SW 1271 (cell line): ENCODE measurements at places on chromosomes 16 and 17.

DNA sequence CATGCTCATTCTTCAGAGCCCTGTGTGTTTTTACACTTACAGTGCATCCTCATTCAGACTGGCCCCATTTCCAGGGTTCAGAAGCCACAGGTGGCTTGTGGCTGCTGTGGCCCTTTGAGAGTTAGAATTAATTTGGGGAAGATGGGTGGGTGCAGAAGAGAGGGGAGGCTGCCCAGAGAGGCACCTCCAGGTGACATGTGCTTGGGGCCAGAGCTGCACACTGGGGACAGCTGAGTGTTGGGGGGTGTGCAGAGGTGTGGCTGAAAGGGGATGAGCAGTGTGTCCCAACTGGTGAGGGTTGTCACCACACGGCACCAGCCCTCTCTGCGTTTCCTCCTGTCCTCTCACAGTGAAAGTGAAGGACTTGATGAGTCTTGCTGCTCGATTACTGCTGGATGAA, 6.9 kb upstream of the EIF1 start:
- DNase-seq = no peak

GRCh38 chr17:48612854-48613691, 2.0 kb downstream of the HOXB8 start:
- DNase-seq = peak; percentile 34

GRCh38 chr16:8806272-8806983, 8.8 kb downstream of the PMM2 start:
- no peak for DNase-seq

DNA sequence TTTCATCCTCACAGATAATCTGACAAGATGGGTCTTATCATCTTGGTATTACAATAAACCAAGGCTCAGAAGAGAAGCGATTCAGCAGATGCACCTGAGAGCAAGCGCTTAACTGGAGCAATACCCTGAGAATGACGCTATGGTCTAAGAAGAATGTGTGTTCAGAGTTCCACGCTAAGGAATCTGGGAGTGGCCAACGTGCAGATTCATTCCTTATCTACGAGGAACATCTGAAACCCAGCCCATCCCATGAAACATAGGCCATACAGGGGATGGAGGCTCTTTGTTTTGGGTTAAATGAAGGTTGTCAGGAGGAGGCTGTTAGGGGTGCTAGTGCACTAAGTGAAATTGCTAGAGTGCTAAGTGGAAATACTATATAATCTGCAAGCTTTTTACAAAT, 28.5 kb upstream of the KDM8 start:
- no peak for DNase-seq

DNA sequence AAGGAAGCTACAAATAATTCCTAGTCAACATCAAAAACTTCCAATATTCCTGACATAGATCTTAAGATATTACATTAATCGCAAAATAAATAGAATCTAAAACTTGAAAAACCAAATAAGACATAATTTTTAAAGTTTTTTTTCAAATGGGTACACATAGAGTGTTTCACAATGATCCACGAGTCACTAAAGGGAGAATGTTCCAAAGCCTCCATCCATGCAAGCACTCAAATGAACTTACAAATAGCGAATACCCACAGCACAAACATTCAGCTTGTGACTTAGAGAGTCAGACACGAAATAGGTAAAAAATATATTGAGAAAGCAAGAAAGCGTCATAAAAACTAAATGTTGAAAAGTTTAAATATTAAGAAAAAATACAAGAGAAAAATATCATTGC, 65.7 kb downstream of the CEP112 start:
- no peak for DNase-seq

- no peak for DNase-seq
Observed at GRCh38 chr16:47970291-47970931, 185.4 kb downstream of the ABCC12 start.
